Stimulated activated CD8-positive, alpha-beta memory T cell treated with anti-CD3 and anti-CD28 coated beads, Interleukin-7, amount 100 ng/mL, for 1 hour (primary cell): ENCODE measurements at places on chromosomes 12 and 14.

GRCh38 chr14:44613061-44613712, 106.1 kb upstream of the FSCB start:
- DNase-seq = no peak

DNA sequence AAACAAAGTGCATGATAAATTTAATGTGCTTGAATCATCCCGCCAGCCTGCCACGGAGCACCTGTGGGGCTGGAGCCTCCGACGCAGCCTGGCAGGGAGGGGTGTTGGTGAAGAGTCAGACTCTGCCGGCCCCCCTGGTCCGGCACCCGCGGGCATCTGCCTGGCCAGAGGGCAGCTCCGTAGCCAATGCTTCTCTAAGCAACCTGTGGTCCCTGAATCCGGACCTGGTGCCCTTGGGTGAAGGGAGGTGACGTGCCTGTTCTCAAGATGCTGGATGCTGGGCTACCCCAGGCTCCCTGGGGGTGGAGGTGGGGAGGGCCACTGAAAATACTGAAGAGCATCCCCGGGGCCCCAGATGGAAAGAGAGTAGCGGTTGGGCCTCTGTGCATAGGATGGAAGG, 158.6 kb upstream of the C14orf180 start:
- DNase-seq = no peak

DNA sequence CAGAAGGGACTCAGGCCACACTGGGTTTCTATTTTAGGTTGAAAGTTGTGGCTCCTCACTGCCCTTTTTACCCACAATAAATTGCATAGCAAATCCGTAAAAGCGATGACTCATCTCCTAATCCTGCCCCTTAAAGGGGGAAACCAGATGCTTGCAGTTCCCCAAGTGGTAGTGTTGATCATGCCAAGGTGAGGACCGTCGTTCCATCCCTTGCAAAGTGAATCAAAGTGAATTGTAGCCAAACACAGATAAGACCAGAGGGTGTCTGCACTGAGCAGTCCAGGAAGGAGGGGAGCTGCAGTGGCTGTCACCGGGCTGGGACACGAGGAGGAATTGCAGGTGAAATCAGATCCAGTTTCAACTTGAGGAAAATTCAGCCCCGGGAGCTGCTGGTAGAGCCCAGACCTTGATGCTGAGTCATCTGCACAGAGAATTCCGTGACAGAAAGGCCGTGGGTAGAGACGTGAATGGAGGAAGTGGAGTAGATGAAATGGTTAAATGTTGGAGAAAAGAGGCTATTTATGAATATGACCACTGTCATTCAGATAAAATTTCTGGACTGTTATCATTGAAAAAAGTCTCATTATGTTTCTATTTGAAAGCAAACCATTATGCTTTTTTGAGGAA, 44.2 kb upstream of the MMP17 start:
- DNase-seq = no peak

- no peak for DNase-seq
These were observed 1019.5 kb downstream of the SLC6A15 start for GRCh38 chr12:83893101-83893500.

- DNase-seq = no peak
These were observed 9.2 kb downstream of the ASCL4 start for GRCh38 chr12:107783406-107784376.

DNA sequence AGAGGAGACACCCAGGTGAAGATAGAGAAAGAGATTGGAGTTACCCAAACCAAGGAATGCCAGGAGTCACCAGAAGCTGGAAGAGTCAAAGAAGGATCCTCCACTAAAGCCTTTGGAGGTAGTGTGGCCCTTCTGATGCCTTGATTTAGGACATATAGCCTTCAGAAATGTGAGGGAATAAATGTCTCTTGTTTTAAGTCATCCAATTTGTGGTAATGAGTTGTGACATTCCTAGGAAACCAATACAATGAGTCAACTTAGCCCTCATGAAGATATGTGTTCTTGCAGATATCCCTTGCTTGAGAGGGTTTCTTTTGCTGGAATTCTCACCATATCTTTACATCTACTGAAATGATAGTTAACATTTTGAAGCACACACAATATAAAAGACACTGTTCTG, 58.8 kb downstream of the CCER1 start:
- DNase-seq = no peak

GRCh38 chr14:91420686-91421085, 3.1 kb upstream of the CCDC88C start:
- DNase-seq = no peak

GRCh38 chr12:54558311-54558710, 8.9 kb downstream of the PDE1B start:
- no peak for DNase-seq

- no peak for DNase-seq
These were observed 85.3 kb downstream of the PRKCH start for GRCh38 chr14:61406675-61407074.

DNA sequence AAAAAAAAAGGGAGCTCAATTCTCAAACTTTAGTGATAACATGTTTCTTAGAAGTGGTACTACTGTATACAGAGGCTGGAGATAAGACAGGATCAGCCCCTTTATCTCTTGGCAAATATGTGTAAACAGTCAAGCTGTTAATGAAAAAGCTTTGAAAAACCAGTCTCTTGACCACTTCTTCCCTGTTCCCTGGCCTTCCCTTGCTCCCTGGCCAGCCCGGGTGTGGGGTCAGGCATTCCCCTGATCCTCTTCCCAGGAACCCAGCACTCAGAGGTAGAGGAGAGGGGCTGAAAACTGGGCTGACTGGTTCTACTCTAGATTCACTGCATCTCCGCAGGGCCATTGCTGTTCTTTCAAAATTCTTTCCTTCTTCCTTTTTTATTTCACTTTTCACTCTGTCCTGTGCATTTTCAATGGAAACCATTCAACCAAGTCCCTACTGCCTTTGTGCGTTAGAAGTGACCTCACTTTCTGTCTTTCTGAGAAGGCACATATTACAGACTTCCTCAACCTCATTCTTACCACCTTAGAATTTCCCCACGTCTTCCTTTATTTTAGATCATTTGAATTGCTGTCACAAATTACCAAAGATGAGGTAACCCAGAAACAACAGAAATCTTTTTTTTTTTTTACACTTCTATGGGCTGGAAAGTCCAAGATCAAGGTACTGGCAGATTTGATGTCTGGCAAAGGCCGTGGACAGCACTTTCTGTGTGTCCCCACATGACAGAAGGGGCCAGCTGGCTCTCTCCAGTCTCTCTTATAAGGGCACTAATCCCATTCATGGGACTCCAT, 5.7 kb downstream of the GNG2 start:
- no peak for DNase-seq

DNA sequence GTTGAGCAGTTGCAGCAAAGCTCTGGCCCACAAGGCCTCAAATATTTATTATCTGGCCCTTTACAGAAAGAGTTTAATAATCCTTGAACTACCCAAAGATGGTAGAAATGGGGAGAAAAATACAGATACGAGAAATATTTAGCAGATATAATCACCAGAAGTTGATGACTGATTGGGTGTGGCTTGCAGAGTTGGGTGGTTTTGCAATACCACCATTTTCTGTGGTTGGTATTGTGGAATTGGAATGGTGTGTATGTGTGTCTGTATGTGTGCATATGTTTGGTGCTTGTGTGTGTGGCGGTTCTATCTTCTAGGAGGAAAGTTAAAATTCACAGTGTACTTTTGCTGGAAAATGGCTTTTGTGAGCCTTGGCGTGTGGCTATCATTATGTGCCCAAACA, 85.4 kb upstream of the MANSC4 start:
- DNase-seq = no peak

- DNase-seq = no peak
These were observed 2.4 kb upstream of the FIGNL2 start for GRCh38 chr12:51850965-51851299.

- no peak for DNase-seq
These were observed 52.5 kb upstream of the WSCD2 start for GRCh38 chr12:108076556-108076955.

DNA sequence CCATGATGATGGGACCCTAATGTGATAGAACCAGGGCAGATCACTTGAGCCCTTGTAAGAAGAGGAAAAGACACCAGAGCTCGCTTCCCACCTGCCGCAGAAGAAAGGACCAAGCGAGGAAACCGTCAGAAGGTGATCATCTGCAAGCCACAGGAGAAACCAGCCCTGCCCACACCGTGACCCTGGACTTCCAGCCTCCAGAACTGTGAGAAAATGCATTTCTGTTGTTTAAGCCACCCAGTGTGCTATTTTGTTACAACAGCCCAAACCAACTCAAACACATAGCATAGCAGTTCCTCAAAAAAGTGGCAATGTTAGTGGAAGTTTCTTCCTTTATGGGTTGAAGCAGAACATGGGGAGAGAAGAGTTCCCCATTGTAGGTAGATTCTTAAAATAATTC, 107.9 kb upstream of the BCL2L14 start:
- no peak for DNase-seq

DNA sequence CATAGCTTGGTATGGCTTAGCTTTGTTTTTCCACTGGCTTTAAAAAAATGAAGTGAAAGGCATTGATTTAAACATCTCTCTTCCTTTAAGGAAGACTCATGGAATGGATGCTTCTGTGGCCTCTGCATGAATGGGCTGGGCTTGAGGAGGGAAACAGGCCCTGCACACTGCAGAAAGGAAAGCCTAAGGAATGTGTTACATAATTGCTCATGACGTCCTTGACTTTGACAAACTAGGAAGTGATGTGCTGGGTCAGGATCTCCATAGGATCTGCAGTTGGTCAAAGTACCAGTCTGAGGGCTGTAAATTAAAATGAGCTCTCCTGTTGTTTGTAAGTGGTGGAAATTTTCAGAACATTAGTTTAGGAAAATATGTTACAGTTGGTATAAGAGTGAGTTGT, 12.7 kb downstream of the SAMD4A start:
- no peak for DNase-seq

- DNase-seq = no peak
These were observed 14.8 kb upstream of the DYRK2 start for GRCh38 chr12:67633708-67634107.

DNA sequence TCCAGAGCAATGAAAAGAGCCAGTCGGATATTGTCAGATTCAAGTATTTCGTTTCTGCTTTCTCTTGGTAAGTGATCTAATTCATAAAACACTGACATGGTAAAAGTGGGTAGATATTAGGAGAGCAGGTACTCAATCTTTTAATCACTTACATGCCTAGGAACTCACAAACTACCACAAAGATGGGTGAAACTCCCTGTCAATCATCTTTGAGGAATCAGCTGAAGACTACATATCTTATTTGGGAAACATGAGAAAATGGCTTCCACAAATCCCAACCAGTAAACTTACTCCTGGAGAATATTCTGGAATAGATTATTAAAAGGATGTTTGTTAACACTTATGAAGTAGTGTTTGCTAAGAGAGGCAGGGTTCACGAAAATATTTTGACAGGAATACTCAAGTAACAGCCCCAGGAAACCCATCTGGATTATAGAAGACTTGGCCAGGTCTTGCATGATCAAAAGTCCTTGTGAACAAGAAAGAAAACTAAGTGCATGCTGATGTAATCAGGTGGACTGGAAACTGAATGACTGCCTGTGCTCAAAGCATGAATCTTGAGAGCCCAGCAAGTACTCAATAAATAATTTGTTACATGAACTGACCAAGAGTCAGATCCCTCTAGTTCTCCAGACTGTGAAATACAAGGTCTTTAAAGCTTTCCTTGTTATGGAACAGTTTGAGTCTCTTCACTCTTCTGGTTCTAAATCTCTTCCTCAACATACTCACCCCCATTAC, 15.5 kb downstream of the CNIH1 start:
- no peak for DNase-seq

- no peak for DNase-seq
These were observed 41.6 kb upstream of the CAPRIN2 start for GRCh38 chr12:30796313-30796780.

DNA sequence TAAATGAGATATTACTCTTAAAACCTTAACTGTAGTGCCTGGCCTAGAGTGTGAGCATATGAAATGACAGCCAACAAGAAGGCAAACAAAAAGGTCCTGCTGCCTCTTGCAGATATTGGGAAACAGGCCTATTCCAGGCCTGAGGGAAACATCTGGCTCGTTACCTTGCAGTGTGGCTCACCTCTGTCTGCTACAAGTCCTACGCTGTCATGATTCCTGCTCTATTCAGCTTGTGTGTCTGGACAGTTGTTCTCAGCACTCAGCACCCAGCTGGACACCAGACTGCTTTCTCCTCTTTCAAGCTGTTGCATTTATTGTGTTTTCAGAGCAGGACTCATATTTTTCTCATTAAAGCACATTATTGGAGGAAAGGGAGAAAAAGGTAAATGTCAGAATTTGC, 113.5 kb downstream of the TMTC2 start:
- no peak for DNase-seq

DNA sequence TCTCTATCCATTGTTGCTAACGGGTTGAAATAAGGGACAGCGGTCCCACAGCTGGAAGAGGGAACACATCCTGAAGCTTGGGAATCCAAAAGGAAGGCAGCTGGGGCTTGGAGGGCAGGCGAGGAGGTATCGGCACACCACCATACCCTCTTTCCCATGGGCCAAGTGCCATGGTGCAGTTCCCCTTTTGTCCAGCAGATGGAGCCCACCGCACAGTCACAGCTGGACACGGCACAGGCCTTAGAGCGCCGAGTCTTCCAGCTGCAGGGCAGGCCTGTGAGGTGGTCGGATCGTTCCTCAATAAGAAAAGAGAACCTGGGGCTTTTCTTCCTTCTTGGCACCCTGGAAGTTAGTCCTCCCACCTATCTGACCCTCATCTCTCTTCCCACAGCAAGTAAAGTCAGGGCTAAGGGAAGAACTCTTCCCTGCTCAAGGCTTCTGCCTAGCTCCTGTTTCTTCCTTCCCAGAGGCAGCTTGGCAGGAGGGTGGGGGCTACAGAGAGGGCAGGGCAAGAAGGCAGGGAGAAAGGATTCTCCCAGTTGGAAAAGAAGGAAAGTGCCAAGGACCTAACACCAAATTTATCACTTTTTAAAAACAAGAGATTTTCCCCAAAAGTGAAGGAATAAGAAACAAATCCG, 8.6 kb downstream of the PPP1R1A start:
- DNase-seq = peak; percentile 63

DNA sequence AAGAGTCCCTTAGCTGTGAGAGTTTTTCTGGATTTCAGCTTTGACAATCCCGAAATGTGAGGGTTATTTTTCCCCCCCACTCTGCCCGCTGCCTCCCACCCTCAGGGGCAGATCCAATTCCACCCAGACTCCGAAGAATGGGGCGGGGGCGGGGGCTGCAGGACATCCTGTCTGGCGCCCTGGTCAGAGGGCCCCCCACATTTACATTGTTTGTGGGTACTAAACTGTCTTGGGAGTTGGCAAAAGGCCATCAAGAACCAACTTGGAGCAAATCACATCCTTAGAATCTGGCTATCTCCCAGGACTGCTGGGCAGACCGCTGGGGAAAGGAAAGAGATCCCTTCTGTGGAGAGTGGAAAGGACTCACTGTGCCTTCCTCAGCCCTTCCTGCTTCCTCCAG, 2.4 kb downstream of the EMP1 start:
- no peak for DNase-seq

GRCh38 chr12:57719777-57720605, 18.6 kb downstream of the AGAP2 start:
- no peak for DNase-seq
